ENCODE measurements at places on chromosomes 3 and 15.

DNA sequence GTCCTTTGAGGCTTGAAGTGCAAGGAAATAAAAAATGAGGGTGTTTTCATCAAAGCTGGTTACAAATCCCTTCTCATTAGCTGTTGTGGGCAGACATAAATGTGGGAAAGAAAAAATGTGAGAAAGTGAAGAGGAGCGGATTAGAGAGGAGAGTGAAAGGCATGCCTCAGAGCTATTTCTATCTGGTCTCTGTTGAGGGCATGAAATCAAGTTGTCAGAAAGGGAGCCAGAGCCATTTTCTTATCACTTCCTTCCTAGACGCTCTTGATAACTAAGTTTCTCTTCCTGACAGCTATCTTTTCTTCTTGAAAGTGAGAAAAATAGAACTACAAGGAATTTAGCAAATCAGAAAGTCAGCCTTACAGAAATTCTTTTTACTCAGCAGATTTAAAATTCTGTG, 20.8 kb upstream of the CAPN3 start:
- DNase-seq: no peak

- DNase-seq: peak; percentile 17
These were observed 53.7 kb downstream of the NMD3 start for GRCh38 chr3:161274691-161275298.

- no peak for DNase-seq
These were observed 36.8 kb upstream of the TCAIM start for GRCh38 chr3:44301746-44302145.

GRCh38 chr15:85568261-85568808, 187.9 kb downstream of the AKAP13 start:
- no peak for DNase-seq

DNA sequence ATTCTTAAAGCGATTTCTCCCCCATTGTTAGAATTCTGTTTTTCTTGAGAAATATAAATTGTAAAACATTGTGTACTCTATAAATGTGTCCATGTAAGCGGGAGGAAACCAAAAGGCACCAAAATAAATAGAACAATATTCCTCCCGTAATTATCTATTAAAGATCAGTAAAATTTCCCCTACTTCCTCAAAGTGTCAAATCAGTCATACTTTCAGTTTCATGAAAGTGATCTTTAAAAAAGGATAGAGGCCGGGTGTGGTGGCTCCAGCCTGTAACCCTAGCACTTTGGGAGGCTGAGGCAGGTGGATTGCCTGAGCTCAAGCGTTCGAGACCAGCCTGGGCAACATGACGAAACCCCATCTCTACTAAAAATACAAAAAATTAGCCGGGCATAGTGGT, 278.9 kb downstream of the MECOM start:
- no peak for DNase-seq

DNA sequence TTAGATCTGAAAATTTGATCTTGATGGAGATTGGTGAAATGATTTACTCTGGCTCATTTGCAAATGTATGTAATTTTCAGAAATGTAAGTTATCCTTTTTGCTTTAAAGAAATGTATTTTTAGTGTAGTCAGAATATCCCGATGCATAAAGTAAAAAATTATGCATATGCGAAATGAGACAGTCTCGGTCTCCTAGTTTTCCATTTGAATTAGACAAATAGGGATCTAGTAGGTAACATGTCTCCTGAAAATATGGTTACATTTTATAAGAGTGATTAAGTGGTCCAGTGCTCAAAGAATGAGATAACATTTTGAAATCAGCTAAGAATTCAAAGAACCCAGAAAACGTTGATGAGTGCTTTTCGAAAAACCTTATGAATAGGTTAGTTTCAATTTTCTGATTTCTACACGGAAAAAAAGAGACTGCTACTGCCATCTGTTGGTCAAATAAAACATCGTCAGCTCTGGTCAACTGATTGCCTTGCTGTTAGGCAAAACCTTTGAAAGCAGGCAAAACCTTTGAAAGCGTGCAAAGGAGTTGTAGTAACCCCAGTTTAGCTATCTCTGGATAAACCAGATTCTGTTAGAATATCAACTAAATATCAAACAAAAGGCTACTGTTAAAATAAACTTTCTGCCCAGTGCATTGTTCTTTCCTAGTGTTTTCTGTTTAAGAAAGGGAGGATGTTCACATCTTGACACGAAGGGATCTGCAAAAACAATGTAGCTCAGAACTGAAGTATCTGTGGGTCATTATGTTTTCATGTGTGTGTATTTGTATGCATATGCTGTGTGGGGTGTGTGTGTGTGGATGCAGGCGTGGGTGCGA, 59.3 kb upstream of the CHMP2B start:
- DNase-seq: no peak

DNA sequence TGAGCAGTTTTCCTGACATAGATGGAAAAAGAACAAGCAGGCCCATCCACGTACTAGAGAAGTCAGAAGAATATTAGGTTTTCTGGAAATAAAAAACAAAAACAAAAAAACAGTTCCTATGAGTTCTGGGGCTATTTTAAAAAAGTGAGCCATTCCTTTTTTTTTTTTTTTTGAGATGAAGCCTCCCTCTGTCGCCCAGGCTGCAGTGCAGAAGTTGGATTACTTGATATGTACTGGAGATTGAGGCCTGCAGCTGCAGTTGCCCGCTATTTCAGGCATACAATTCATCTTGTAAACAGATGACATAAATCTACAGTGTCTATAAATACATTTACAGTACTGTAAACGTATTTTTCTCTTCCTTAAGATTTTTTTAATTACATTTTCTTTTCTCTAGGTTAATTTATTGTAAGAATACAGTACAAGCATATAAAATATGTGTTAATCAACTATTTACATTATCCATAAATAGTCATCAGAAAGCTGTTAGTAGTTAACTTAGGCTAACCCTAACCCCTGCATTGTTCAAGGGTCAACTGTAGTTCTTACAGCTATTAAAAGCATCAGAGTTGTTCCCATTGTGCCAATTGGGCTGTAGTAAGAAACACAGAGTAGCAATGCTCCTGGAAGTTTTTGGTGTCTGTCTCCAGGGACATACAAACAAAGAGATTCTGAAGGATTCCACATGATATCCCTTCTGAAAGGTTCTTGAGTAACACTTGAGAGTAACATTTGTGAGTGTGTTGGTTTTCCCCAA, 11.2 kb upstream of the ACTL6A start:
- DNase-seq: no peak

DNA sequence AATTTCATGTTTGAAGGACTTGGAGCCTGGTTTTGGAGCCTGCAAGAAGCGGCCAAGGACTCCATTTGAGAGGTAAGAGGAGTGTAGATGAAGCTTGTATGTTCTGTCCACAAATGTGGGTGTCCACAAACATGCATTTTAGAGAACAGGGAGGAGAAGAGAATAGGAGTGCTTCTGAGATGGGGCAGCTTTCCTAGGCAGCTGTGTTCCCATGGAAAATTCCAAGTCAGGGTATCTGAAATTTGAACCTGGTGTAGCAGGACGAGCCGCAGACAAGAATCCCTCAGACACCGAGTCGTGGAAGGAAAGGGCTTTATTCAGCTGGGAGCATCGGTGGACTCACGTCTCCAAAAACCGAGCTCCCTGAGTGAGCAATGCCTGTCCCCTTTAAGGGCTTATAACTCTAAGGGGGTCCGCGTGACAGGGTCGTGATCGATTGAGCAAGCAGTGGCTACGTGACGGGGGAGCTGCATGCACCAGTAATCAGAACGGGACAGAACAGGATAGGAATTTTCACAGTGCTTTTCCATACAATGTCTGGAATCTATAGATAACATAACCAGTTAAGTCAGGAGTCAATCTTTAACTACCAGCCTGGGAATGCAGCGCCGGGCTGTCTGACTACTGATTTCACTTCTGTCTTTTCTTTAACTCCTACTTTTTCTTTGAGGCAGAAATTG, 71.4 kb upstream of the WDR72 start:
- DNase-seq: no peak

GRCh38 chr15:77221174-77221573, 150.3 kb upstream of the TSPAN3 start:
- DNase-seq: no peak

DNA sequence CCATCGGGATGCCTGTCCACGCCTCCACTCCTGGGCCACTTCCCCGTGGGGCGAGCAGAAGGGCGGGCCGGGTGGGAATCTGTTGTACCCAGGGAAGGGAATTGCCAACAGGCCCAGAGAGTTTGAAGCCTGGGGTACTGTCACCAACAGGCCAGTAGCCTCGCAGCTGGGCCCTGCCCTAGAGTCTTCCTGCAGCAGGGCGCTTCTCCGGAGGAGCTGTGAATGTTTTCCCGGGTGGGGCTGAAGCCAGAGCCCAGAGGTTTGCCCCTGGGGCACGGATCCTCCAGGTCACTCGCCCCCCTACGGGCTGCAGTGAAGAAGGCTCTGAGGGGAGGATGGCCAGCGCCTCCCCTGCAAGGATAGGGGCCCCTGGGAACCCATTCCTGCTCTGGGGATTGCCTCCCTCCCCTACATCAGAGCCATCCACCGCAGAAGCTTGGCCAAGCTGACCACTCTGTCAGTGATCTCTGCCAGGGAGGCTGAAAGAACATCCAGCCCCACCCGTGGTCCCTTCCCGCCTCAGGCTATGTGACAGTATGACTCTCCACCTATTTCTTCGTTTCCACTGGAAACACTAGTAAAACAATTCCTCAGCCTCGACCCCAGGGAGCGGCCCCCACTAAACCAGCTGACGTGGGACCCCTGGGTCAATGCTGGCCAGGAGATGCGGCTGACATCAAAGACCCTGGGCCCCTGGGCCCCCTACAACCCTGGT, 16.8 kb downstream of the CIDEC start:
- no peak for DNase-seq

- DNase-seq: no peak
These were observed 2.0 kb downstream of the SLC22A13 start for GRCh38 chr3:38267662-38268061.

DNA sequence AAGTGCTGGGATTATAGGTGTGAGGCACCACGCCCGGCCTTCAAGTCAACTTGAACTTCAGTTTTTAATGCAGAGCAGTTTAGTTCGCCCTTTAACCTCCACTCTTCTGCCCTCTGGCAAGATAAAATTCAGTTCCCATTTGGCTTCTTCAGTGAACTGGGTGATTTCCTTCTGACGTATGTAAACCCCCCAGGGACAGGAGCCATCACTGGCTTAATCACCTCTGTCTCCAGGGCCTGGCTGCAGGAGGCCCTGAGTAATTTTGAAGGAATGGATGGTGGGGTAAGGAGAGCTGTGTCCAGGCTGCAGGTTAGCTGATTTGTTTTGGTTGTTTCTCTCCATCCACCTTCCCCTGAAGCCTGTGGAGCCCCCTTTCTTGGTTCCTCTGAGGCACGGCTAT, 11.9 kb downstream of the MCM2 start:
- no peak for DNase-seq

DNA sequence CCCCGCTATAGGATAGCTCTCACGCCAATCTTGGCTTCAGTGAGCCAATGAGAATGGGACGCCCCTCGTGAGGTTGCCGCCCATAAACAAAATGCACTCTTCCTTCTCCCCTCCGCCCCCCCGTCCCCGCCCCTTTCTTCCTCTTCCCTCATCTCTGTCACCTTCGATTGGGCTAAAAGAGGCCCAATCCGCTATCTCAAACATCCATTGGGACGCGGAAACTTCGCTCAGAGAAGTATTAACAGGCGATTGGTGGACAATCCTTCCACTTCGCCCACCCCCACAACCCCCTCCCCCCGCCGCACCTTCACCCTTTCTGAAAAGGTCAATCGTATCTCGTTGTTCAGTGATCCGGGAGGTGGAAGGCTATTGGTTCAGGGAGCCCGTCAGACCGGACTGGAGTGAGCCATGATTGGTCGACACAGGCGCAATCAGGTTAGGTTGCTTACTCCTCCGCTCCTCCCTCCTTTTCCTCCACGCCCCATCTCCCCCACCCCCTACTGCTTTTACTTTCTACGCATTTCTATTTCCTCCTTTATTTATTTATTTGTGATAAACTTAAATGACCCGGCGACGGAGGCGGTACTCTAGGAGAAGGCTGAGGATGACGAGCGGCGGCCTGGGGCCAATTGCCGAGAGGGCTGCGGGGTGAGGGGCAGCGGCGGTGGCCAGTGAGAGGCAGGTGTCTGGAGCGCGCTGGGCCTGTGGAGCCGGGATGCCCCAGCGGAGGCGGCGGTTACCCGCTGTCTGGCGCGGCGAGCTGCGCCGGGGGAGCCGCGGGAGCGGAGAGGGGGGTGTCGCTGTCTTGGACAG, 447 bp upstream of the ZBTB20 start:
- peak; percentile 90 for DNase-seq

- DNase-seq: no peak
These were observed 80.6 kb downstream of the RAD18 start for GRCh38 chr3:8882642-8883041.

- DNase-seq: no peak
These were observed 28.9 kb downstream of the DENND4A start for GRCh38 chr15:65762914-65763787.

- no peak for DNase-seq
These were observed 17.2 kb upstream of the TIMP4 start for GRCh38 chr3:12175844-12176453.

DNA sequence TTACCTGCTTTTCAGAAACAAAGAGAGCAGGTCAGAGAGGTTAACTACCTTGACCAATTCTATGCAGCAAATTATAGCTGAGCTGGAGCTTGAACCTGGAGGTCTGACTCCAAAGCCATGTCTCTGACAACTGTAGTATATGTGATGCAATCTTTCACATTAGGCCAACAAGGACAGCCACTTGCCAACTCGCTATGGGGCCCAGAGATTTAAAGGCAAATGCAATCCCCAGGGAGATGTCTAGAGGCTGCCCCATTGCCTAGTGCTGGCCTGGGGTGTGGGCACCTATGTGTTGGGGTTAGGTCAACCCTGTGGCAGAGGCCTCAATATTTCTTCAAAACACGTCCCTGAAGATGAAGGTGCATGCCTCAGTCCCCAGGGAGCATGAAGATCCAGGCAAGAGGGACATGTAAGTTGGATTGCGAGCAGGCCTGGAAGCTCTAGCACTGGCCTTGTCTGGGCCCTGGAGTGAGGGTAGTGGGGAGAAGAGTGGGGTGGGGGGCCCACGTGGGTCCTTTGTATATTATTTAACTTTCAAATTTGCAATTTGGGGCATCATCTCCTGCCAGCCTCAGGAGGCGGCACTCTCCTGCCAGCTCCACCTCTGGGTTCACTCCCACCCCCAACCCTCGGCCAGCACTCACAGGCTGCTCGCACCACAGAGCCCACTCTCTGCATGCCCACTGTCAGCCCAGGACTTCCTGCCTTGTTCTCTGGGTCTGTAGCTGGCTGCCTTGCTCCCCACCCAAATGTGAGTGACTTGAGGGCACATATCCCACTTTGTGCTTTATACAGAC, 64.3 kb downstream of the SLC12A8 start:
- no peak for DNase-seq
